Right renal cortex interstitium (tissue), 3 donors: ENCODE measurements at places on chromosomes 13 and 19.

- DNase-seq, result no peak
These were observed 11.4 kb downstream of the EFNB2 start for GRCh38 chr13:106524108-106524507.

DNA sequence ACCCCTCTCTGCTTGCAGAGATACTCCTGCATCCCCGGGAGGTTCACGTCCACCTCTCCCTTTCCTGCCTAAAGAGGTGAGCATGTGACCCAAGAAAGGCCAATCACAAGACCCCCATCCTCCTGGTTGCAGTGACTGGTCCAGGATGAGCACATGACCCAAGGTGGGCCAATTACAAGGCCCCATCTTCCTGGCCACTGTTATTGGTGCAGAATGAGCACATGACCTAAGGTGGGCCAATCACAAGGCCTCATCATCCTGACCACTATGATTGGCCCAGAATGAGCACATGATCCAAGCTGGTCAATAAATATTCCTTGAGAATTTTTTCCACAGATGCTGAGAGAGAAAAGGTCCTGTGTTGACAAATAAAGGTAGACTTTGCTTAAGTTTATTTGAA lies 350.7 kb downstream of the EFNB2 start:
- DNase-seq, result no peak

DNA sequence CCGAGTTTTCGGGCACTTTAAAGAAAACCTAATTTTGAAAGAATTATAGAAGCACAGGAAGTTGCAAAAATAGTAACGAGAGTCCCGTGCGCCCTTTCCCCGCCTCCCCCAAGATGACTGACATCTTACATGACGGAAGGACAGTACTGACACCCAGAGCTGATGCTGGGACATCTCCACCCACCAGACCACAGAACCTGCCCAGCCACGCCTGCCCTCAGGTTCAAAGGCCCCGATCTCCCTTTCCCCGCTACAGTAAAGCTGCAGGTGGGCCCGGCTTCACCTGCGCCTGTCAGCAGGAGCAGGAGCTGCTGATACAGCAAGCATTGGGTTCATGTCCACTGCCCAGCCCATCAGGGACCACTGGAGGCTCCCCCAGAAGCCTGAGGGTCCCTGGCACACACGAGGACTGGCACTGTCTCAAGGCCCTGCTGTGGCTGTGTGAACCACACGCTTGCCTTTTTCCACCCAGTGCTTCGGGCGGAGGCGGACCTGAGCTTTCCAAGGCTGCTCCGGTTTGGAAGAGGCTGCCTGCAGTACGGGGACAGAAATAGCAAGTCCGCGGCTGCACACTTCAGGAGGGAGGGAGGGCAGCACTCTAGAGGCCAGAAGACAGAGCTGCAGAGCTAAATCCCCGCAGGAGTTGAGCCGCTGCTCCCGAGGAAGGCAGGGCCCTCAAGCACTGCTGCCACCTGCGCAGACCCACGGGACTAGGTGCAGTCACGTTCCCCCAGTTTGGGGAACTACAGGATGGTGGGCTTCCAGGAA lies 8.7 kb downstream of the MAP2K2 start:
- DNase-seq, result no peak

DNA sequence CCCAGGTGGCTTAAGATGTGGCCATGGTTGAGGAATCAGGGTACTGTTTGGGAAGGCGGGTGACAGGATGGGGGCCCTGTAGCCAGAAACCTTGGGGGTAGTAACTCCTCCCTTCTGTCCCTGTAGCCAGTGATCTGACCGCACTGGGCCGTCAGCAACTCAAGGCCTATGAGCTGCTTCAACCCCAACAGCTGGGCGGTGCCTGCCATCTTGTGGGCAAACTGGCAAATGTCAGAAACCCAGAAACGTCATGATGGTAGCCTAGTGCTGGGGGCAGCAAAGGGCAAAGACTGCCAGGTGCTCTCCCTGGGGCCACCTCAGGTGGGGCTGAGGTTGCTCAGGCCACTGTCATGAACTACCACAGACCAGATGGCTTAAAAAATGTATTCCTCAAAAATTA lies 3.5 kb downstream of the COPE start:
- no peak for DNase-seq

DNA sequence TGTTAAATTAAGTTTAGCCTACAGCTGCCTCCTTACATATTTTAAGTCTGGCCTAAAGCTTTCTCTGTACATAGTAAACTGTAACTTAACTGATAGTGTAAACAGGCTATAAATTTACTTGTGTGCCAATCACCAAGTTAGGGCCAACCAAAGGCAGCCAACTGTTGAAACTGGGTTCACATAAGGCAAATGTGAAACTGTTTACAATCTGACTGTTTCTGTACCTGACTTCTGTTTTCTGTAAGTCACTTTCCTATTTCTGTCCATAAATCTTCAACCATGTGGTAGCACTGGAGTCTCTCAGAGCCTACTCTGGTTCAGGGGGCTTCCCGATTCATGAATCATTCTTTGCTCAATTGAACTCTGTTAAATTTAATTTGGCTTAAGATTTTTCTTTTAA lies 103.1 kb downstream of the RAP2A start:
- DNase-seq, result no peak

- DNase-seq, result no peak
These were observed 244.5 kb downstream of the EFNB2 start for GRCh38 chr13:106291006-106291405.

DNA sequence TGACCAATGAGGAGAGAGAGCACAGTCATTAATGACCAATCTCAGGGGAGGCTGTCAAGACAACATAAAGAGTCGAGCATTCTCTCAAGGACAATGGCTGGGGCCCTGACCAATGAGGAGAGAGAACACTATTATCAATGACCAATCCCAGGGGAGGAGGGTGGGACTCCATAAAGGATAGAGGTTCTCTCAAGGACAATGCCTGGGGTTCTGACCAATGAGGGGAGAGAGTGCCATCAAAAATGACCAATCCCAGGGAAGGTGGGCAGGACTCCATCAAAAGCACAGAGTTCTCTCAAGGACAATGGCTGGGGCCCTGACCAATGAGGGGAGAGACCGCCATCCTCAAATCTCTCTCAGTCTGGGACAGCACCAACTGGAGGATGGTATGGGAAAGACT lies 3.3 kb upstream of the KLK11 start:
- no peak for DNase-seq

DNA sequence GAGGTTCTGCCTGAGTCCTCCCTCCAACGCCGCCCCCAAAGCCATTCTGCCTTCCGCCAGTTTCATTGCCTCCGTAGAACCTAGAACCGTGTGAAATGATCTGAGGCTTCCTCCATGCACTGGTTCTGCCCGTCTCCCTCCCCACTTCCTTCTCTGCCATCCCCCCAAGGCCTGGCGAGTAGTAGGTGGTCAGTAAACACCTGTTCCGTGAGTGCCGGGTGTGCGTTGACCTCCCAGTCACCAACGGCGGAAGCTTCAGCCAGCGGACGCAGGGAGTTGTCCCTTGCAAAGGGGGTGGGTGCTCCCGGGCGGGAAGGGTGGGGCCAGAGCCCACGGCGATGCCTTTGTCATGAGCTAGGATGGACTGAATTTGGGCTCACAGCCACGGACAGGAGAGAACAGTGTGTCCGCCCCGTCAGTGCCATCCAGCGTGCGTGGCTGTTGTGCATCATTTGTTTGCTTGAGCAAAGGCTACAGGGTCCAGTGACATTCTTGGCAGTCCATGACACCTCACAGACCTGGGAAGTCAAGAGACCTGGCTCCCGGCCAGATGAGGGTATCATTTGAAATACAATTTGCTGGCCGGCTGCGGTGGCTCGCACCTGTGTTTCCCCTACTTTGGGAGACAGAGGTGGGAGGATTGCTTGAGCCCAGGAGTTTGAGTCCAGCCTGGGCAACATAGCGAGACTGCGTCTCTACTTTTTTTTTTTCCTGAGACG lies 43.1 kb downstream of the NFIC start:
- DNase-seq, result no peak

DNA sequence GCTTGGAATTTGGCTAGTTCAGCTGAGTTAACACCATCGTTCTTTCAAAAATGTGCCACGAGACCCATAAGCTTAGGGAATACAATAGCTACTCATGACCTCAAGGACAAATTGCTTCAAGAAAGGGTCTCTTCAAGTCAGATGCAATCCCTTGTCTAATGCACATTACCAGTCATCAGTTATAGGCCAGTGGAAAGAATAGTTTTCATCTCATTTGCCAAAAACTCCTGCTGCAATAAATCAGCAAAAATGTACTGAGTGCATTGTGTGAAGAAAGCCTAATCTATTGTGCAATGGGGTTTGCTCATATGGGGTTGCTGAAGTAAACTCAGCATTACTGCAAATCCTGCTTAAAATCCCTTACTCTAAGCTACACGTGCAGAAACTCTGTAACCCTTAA lies 208.3 kb upstream of the NBEA start:
- no peak for DNase-seq

GRCh38 chr13:80889829-80890228 lies 548.9 kb upstream of the SPRY2 start:
- DNase-seq, result no peak
